WTC11 (cell line): ENCODE measurements at places on chromosomes 7 and 10. TPM values are rescaled to one million over a fixed set of nuclear protein-coding genes. Genes with fewer than 3 reads are reported as not detected.

GRCh38 chr7:36306222-36306621 is 83.4 kb upstream of the ANLN start:
- no peak overlapping the region for H3K4me3 ChIP-seq
- no peak overlapping the region for H3K27ac ChIP-seq
- peaks cover 30% of the 10 kb centered on the region for H3K4me1 ChIP-seq
- no peak for DNase-seq

DNA sequence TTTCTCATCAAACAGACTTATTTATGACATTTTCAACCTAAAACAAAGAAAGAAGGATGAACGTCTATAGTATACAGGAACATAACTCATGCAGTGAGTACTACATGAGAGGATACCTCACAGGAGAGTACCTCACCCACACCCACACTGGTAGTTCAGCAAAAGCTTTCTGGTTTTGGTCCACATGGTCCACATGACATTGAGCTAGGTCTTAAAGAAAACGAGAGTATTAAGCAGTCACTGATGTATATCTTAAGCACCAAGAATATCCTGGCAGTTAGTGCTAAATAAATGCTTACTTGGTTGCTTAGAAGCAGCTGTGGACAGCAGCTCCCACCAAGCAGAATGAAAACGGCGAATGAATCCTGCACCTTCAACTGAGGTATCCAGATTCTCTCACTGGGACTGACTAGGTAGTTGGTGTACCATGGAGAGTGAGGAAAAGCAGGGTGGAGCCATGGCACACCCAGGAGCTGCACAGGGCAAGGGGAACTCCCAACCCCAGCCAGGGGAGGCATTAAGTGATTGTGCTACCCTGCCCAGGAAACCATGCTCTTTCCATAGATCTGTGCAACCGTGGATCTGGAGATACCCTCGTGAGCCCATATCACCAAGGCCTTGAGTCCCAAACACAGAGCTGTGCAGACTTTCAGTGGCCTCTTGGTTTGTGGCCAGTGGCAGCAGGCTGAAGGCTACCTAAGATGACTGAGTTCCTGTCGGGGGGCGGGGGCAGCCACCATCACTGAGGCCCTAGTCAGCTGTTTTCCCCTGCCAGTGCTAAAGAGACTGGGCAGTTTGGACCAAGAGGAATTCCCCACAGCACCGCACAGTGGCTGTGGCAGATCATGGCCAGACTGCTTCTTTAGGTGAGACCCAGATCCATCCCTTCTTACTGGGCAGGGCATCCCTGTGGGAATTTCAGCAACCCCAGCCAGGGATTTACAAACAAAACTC is 143.4 kb downstream of the SGMS1 start:
- peaks cover 36% of the 10 kb centered on the region for H3K36me3 ChIP-seq
- H3K27me3 ChIP-seq, result no peaks in the 10 kb centered on the region
- H3K27ac ChIP-seq, result no peak overlapping the region
- H3K4me1 ChIP-seq, result peaks cover 12% of the 10 kb centered on the region

Gene NPY4R
- 0.14 TPM in 1 of 3 replicates, not detected in the others for total RNA-seq

DNA sequence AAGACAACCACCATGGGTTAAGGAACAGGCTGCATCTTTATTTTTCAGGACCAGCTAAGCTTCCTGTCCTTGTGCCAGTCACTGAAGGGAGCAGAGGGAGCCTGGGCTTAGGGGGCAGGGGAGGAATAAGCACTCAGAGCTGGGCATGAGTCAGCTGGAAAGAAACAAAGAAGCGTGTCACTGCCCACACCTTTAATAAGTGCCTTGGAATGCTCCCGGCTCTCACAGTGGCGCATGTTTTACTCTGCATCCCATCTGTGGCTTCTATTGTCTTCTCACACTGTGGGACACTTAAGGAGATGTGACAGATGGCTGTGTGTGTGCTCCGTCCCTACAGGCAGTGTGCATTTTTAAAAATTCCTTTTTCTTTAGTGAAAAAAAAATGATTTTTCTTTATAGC is 71.7 kb downstream of the MTURN start:
- no peaks in the 10 kb centered on the region for H3K36me3 ChIP-seq
- DNase-seq, result no peak
- no peaks in the 10 kb centered on the region for H3K4me1 ChIP-seq
- H3K4me3 ChIP-seq, result no peak overlapping the region
- H3K27me3 ChIP-seq, result no peaks in the 10 kb centered on the region
- H3K27ac ChIP-seq, result no peak overlapping the region

GRCh38 chr10:30027057-30028005 is 32.1 kb downstream of the JCAD start:
- H3K4me3 ChIP-seq, result no peak overlapping the region
- no peaks in the 10 kb centered on the region for H3K36me3 ChIP-seq
- no peaks in the 10 kb centered on the region for H3K27me3 ChIP-seq
- H3K4me1 ChIP-seq, result peaks cover 9% of the 10 kb centered on the region

DNA sequence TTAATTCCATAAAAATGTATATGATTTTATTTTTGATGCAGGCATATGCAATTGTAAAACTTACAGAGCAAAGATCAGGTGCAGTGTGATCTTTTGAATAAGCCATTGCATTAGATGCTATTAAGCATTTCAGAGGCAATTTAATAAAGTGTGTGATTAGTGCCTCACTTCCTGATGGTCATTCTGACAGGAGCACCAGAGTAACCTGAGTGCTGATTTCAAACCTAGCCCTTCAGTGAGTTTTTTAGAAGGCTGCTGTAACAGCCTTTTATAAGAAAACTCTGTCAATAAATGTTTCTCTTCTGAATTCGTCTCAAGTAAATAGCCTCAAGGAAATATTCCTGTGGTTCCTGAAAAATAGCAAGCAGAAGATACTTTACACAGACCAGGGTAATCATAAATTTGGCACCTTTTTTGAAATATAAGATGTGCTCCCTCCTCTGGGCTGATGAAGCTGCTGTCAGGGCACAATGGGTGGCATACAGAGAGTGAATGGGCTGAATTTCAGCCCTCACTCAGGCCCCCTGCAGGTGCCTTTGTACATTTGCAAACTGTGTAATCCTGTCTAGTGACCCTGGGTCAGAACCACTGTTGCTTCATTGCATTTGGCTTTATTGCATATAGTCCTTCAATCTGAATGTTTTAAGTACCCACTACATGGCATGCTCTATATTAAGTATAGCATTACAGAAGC is 193.7 kb upstream of the CSTF2T start:
- H3K4me1 ChIP-seq, result peaks cover 12% of the 10 kb centered on the region
- peak; percentile 36 for DNase-seq
- no peak overlapping the region for H3K4me3 ChIP-seq
- H3K27me3 ChIP-seq, result no peaks in the 10 kb centered on the region
- H3K27ac ChIP-seq, result no peak overlapping the region
- H3K36me3 ChIP-seq, result no peaks in the 10 kb centered on the region

GRCh38 chr7:156169474-156170370 is 357.5 kb upstream of the SHH start:
- H3K4me3 ChIP-seq, result no peak overlapping the region
- H3K27me3 ChIP-seq, result peaks cover 3% of the 10 kb centered on the region; the same call in 1 of the 2 replicates

DNA sequence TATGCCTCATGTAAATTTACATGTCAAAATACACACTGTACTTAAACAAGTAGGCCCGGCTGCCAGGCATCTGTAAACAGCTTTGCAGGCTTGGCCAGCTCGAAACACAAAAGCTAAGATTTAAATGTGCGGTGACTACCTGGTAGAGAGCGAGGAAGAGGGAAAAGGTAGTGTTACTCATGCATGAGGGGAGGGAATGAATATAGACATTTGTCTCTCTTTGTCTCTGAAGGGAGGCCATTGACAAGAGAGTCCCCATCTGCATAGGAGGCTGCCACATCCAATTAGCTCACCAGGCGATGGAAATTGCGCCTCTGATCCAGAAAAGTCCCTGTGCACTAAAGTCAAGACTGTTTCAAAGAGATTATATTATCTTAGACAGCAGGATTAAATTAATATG is 535.8 kb downstream of the PTPRN2 start:
- H3K4me1 ChIP-seq, result peaks cover 15% of the 10 kb centered on the region
- no peak for DNase-seq
- no peak overlapping the region for H3K4me3 ChIP-seq
- H3K36me3 ChIP-seq, result peaks cover 32% of the 10 kb centered on the region

DNA sequence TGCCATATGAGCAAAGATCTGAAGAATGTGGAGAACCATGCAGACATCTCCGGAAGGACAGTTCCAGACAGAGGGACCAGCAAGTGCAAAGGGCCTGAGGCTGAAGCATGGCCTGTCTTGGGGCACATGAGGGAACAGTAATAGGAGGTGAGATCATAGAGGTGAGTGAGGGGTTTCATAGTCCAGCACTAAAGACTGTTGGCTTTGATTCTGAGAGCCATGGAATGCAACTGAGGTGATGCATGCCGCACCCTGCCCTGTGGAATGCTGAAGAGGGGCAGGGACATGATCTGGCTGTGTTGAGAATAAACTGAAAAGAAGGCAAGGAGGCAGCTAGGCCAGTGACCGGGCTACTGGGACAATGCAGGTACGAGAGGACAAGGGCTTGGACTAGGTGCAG is 253.1 kb upstream of the KLF14 start:
- H3K27me3 ChIP-seq, result no peaks in the 10 kb centered on the region
- no peaks in the 10 kb centered on the region for H3K36me3 ChIP-seq
- no peak for DNase-seq
- H3K27ac ChIP-seq, result 0 out of 2 replicates have a peak overlapping the region, but pooled peaks have one; percentile 14

- peaks cover 13% of the 10 kb centered on the region for H3K4me1 ChIP-seq
- DNase-seq, result peak; percentile 78
- H3K27me3 ChIP-seq, result peaks cover 39% of the 10 kb centered on the region
- no peak overlapping the region for H3K4me3 ChIP-seq
- H3K27ac ChIP-seq, result no peak overlapping the region
Observed at GRCh38 chr7:132580717-132581285, 4.5 kb upstream of the PLXNA4 start.

Gene ZKSCAN1
- total RNA-seq, result 46.6 to 51.8 TPM (median 47.6 TPM) in 3 replicates

Gene AUTS2
- 49.6 to 50.8 TPM (median 50.0 TPM) in 3 replicates for total RNA-seq

- DNase-seq, result no peak
- H3K36me3 ChIP-seq, result no peaks in the 10 kb centered on the region
- H3K4me1 ChIP-seq, result no peaks in the 10 kb centered on the region
- H3K27ac ChIP-seq, result no peak overlapping the region
Observed at GRCh38 chr7:40276061-40276460, 141.3 kb downstream of the SUGCT start.

- no peak for DNase-seq
- no peaks in the 10 kb centered on the region for H3K36me3 ChIP-seq
- no peak overlapping the region for H3K27ac ChIP-seq
- H3K4me3 ChIP-seq, result no peak overlapping the region
- no peaks in the 10 kb centered on the region for H3K27me3 ChIP-seq
Observed at GRCh38 chr7:78329001-78329655, 530.6 kb downstream of the PHTF2 start.

DNA sequence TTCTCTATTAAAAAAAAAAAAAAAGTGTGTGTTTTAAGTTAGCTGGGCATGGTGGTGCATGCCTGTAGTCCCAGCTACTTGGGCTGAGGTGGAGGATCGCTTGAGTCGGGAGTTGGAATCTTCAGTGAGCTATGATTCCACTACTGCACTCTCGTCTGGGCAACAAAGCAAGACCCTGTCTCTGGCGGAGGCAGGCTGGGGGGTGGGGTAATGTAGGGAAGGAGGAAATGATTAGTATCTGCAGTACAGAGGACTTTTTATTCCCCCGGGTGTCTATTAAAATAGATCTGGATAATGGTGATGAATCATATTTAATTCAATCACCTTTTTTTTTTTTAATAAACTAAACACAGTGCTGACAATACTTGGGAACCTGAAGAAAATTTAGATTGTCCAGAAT is 6.5 kb downstream of the CBX3 start:
- H3K36me3 ChIP-seq, result peaks cover 92% of the 10 kb centered on the region
- H3K27ac ChIP-seq, result no peak overlapping the region
- H3K4me3 ChIP-seq, result no peak overlapping the region

DNA sequence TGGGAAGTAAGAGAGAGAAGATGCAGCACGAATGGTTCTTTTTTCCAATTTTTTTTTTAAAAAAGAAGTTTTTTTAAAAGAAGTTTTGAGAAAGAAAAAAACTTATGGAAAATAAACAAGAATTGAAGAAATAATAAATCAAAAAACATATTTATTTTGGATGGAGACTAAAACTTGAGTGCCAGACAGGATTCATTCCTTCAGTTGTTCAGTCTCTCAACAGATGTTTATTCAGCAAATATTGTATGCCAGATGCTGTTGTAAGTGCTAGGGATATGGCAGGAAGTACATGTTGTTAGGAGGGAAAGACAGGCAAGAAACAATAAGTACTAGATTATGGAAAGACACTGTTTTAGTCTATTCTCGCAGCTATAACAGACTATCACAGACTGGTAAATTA is 750.7 kb upstream of the PHF14 start:
- H3K4me1 ChIP-seq, result peaks cover 11% of the 10 kb centered on the region
- no peak for DNase-seq
- H3K4me3 ChIP-seq, result no peak overlapping the region
- no peaks in the 10 kb centered on the region for H3K36me3 ChIP-seq

DNA sequence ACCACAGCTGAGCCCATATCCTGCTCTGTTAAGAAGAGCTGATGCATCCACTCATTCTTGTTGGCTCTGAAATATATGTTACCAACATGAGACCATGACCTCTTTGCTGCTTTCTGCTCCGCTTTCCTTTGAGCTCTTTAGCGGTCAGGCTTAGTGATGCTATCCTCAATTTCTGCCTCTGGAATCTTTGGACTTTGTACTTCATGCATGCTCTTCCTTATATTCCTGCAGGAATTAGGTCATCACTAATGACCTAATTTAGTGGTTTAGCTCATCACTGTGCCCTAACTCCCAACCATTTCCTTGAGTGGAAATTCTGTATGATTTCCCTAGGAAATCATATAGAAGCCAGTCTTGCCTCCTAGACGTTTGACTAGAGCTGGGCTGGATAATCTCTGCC is 119.5 kb downstream of the AOAH start:
- H3K36me3 ChIP-seq, result no peaks in the 10 kb centered on the region
- no peak overlapping the region for H3K4me3 ChIP-seq
- H3K27ac ChIP-seq, result no peak overlapping the region
- DNase-seq, result no peak
- peaks cover 26% of the 10 kb centered on the region for H3K4me1 ChIP-seq
- H3K27me3 ChIP-seq, result peaks cover 6% of the 10 kb centered on the region

Gene OGDHL
- total RNA-seq, result 35.1 to 42.0 TPM (median 36.5 TPM) in 3 replicates

DNA sequence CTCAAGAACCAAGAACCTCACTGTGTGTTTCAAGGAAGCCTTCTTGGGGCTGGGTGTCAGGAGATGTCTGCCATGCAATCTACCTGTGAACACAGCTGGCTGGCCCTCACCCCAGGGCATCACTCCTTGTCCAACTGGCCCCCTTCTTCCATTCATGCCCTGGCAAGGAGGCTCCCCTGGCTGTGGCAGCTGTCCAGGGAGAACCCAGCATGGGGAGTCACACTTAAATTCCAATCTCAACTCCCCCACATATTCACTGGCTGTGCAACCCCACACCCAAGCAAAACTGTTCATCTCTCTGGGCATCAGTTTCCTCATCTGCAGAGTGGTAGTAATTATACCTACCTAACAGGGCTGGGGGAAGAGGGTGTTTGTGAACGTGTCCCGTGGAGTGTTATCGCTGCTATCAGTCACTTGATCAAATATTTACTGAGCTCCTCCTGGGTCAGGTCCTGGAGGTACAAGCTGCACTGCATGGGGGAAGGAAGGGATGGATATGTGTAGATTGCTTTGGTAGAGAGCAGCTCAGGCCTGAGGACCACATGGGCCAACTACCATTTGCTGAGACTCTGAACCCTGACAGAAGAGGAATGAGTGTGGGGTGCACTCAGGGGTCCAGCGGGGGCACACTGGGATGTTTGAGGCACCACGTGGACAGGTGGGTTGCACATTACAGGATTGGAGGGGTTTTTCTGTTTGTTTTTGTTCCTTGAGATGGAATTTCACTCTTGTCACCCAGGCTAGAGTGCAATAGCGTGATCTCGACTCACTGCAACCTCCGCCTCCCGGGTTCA is 2.1 kb upstream of the GPRIN2 start:
- no peak overlapping the region for H3K27ac ChIP-seq
- H3K4me1 ChIP-seq, result peaks cover 9% of the 10 kb centered on the region
- no peaks in the 10 kb centered on the region for H3K36me3 ChIP-seq

GRCh38 chr10:82149674-82150073 is 274.7 kb downstream of the NRG3 start:
- no peak overlapping the region for H3K4me3 ChIP-seq
- peaks cover 27% of the 10 kb centered on the region for H3K4me1 ChIP-seq
- no peaks in the 10 kb centered on the region for H3K27me3 ChIP-seq
- no peak overlapping the region; the same call in 1 of the 2 replicates for H3K27ac ChIP-seq
- DNase-seq, result no peak
- no peaks in the 10 kb centered on the region for H3K36me3 ChIP-seq
